Activated CD8-positive, alpha-beta memory T cell treated with anti-CD3 and anti-CD28 coated beads for 1 hour (primary cell): ENCODE measurements at places on chromosomes 11 and 22.

- DNase-seq = no peak
These were observed 100.8 kb downstream of the LDLRAD3 start for GRCh38 chr11:36044636-36045035.

DNA sequence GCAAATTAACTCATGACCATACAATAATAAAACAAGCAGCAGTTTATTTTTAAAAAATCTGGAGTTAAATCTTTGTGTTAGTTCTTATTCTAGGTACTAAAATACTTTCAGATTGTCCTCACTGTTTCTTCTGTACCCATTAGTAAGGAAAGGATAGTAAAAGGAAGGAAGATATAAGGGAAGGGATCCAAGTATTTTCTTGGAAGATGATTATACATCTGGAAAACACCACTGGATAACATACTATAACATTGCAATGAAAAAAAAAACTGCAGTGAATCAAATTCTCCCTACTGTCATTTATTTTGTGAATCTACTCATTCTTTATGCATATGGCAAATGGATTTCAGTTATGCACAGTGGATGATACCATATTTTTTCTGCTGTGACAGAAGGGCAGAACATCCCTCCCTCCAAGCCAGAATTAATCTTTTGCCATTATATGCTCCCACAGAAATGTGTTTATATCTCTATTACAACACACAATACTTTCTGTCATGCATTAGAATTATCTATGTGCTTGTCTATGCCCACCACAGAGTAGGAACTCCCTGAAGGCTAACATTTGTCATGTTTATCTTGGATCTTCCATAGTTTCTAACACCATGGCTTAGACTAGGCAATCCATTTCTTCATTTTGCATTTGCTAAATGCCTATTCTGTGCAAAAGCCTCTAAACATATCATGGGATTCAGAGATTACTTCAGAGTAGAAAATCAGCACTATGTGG is 282.3 kb upstream of the CTSC start:
- no peak for DNase-seq

DNA sequence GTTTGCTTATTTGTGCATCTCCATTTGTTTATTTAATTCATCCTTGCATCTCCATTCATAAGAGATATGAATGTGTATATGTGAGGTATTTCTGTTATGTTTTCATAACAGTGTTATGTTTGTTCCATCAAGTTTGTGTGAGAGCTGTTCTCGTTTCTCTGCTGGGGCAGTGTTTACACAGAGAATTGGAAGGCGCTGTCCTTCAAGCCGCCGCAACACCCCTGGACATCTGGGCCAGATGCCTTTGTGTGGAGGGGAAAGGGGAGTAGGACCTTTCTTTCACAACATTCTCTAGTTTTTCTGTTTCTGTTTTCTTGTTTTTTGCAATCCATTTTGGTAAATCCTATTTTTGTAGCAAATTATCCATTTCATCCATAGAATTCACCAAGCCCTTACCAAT is 7.0 kb upstream of the TM7SF2 start:
- no peak for DNase-seq

DNA sequence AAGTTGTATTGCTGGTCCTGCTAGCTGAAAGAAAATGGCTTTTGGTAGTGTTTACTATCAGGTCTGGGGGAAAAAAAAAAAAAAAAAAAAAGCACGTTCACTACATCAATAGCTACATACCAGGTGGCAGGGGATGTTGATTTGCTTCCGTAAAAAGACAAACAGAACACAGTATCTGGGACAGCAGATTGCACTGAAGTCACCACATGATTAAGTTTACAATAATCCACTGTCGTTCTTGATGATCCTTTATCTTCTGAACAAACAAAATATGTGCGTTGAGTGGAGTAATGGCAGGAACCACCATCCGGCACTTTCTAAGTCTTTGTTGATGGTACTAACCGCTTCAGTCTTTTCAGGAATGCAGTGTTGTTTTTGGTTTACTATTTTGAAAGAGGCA is 48.7 kb downstream of the DDX6 start:
- DNase-seq = no peak

- no peak for DNase-seq
These were observed 44.0 kb downstream of the SOX6 start for GRCh38 chr11:16312233-16312765.

GRCh38 chr11:135033540-135033939 is 621.5 kb upstream of the B3GAT1 start:
- DNase-seq = no peak

DNA sequence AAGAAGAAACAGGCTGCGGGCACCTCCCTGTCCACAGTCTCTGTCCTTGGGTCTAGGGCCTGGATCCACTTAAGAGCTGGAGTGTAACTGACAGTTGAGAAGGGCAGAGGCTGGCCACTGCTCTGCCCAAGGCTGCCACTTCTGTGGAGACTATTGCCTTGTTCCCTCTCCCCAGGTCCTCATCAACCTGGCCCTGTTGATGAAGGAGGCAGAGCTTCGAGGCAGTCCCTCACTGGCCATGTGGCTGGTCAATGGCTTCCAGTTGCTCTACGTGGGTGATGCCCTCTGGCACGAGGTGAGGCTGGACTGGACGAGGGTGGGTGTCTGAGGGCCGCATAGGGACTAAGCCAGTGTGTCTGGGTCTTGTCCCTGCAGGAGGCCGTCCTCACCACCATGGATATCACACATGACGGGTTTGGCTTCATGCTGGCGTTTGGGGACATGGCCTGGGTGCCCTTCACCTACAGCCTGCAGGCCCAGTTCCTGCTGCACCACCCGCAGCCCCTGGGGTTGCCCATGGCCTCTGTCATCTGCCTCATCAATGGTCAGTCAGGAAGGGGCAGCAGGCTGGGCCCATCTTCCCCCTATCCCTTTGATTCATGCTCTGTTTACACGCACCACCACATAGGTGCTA is 2.8 kb downstream of the ZNHIT2 start:
- no peak for DNase-seq

GRCh38 chr11:12909879-12910278 is 99.2 kb upstream of the RASSF10 start:
- DNase-seq = no peak
